ENCODE measurements at places on chromosomes 4 and X. TPM values are rescaled to one million over a fixed set of nuclear protein-coding genes. Genes with fewer than 3 reads are reported as not detected.

Gene OTUD5
- 33.3 TPM for total RNA-seq

Gene RNF212
- total RNA-seq: 0.60 TPM

Gene ZDHHC15
- total RNA-seq: 0.38 TPM

Gene CORIN
- total RNA-seq: 0.12 TPM

Gene GAGE13
- not detected for total RNA-seq

Gene NKX6-1
- 0.08 TPM for total RNA-seq

Gene MTTP
- not detected for total RNA-seq

Gene TMEM271
- total RNA-seq: not detected

Gene BEND4
- total RNA-seq: not detected

All from smooth muscle cell of the coronary artery (primary cell).